ENCODE measurements at places on chromosomes 2 and 18.
A peak's percentile ranks its signal among the peaks of the same experiment; 100 is the strongest.

- no peak for DNase-seq
Observed at GRCh38 chr2:79982445-79982844, 322.1 kb downstream of the LRRTM1 start.

DNA sequence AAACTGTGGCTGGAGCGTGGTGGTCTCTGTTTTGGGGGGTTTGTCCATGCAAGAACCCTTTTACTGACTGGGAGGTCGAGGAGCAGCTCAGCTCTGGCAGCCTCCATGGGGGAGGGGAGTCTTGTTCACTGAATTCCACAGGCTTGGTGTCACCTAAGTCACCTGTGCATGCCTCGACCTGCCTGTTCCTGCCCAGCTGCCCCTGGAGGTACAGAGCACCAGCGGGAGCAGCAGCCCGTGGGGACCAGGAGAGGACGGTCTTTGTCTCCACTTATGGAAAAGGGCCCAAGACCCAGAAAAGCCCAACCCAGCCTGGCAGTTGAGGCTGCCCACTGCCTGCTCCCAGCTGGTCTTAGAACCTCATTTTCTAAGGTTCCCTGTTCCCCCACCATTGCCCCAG lies 168.7 kb upstream of the AGAP1 start:
- no peak for DNase-seq

DNA sequence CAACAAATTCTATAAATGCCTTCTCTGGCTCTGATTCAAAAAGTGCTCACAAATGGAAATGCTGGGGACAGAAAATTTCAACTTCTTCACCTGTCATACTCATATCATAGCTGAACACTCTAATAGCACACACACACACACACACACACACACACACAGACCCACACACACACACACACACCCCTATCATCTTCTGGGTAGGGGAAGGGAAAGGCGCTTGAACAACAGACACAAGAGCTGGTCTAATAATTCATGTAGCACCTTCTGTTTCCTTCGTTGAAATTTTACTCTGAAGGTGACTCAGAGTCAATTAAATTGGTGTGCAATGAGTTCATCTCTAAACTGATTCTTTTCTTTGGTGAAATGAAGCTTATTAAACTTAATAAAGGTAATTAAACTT lies 32.9 kb downstream of the CD28 start:
- DNase-seq: no peak

GRCh38 chr2:199470672-199471442 lies 13.1 kb upstream of the SATB2 start:
- DNase-seq: no peak

GRCh38 chr2:23745726-23746105 lies 181.2 kb downstream of the ATAD2B start:
- no peak for DNase-seq

DNA sequence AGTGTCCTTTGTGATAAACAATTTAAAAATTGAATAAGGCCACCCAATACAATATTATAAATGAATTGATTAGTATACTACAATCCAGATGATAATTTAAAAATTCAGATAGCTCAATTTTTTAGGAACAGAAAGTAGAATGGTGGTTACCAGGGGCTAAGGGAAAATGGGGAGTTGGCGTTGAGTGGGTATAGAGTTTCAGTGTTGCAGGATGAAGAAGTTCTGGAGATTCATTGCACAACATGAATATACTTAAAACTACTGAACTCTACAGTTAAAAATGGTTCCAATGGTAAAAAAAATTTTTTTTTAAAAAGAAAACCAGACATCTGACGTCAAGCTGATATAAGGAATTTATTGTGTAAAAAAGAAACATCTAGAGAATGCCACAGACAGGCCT lies 20.9 kb downstream of the SLC39A6 start:
- no peak for DNase-seq

DNA sequence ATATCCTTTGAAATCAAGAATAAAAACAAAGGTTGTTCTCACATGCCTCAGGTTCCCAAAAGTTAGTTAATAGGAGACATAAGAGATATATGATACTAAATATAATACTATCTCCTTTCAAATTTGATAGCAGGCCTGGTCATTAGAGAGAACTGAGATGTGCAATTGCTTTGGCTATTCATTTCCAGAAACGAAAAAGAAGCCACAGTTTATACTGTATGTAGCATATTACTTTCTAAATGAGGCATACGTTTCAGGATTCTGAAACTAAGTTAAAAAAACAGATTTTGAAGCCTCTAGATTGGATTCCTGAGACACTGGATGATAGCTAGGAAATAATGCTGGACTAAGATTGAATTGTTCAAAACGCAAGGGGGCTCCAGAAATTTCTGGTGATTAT lies 7.1 kb downstream of the PPP1R1C start:
- DNase-seq: no peak

- no peak for DNase-seq
Observed at GRCh38 chr2:119647440-119648169, 31.4 kb upstream of the TMEM177 start.

DNA sequence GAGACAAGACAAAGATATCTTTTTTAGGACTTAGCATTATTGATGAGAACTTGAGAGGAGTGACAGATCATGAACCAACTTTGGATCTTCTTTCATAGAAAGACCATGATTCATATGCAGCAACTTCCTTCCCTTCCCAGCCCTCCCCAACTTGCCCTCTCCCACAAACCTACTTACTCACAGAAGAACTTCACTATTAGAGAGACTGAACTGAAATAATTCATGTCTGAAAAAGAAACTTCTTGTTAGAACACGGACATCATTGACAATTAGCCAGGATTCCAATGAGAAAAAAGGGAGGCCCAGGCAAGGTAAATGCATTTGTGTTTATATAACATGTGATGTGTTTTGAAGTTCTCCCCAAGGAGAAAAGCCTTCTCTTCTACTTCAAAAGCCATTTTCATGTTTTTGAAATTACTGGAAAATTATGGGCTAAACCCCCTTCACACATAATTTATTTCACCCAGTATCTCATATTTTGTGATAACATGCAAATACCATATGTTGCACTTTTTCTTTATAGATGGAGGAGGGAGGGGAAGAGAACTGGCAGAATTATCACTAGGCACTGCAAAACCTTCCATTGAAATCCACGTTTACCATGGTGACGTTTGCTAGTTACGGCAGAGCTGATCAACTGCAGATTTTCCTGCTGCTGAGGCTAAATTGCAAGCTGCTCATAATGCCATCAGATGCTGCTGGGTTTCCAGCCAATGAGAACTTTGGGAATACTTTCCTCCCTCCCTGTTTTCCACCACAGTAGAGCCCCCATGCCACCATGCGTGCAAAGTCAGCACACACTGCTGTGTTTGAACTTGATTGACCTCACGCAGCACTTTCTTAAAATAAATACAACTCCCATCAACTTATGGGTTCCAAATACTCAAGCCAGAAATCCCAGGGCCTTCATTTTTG lies 294.7 kb downstream of the MEIS1 start:
- no peak for DNase-seq

DNA sequence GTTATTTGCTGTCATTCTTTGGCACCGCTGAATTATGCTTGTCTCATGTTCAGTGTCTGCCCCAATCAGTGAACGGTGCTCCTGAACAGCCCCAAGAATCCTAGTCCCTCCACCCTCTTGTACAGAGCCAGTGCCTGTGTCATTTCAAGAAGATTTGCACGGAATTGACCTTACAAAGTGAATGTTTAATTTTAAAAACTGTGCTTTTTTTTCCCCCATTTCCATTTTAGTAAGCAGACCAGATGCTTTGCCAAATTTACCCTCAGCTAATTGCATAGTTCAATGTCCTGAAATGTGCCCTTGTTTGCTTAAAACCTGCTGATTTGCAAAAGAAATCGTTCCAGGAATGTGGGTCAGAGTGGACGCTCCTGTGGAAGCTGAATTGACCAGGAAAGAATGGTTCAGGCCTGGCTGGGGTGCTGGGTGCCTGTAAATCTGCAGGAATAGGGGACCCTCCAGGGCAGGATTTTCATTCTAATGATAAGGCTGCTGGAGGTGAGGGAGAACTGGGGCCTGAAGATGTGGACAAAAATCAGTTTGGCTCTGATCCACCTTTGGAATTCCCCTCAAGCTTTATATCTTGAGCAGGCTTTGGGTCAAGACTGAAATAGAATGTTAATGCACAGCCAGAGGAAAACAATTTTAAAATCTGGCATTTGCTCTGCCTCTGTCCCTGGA lies 20.1 kb downstream of the TMEM17 start:
- no peak for DNase-seq

GRCh38 chr2:207286106-207286505 lies 120.4 kb upstream of the KLF7 start:
- DNase-seq: no peak

DNA sequence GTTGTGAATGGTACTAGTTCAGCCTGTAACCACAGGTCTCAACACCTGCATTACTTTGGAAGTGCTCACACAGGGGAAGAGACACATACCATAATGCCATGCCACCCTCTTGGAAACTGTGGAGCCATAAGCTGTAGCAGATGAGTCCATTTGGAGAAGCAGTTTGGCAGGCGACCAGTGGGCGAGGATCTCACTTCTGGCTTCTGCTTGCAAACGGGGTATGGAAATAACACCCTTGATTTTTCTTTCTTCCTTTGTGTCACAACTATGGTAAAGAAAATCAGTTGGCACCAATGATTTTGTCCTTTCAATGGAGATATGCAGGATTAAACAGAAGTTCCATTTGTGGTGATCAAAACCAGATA lies 28.6 kb downstream of the APOB start:
- DNase-seq: no peak

- DNase-seq: peak; percentile 78
Observed at GRCh38 chr2:195533771-195534642, 123.0 kb upstream of the SLC39A10 start.

DNA sequence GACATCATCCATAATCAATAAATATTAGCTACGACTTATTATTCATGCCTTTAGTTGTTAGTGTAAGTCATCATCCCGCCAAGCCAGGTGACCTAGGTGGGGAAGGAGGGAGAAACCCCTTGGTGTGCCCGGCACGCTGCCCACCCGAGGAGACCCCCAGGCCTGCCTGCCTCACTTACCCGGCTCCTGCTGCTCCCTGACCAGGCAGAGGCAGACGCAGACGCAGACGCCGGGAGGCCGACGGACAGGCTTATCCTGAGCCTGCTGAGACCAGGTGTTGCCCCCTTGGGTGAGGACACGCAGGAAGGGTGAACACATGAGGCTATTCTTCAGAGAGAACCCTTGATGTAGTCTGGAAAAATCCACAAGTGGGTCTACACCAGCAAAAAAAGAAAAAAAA lies 401.8 kb downstream of the GALR1 start:
- no peak for DNase-seq

GRCh38 chr2:241437179-241437578 lies 71.2 kb downstream of the STK25 start:
- no peak for DNase-seq

- no peak for DNase-seq
Observed at GRCh38 chr2:219094171-219094570, 33.5 kb upstream of the IHH start.

DNA sequence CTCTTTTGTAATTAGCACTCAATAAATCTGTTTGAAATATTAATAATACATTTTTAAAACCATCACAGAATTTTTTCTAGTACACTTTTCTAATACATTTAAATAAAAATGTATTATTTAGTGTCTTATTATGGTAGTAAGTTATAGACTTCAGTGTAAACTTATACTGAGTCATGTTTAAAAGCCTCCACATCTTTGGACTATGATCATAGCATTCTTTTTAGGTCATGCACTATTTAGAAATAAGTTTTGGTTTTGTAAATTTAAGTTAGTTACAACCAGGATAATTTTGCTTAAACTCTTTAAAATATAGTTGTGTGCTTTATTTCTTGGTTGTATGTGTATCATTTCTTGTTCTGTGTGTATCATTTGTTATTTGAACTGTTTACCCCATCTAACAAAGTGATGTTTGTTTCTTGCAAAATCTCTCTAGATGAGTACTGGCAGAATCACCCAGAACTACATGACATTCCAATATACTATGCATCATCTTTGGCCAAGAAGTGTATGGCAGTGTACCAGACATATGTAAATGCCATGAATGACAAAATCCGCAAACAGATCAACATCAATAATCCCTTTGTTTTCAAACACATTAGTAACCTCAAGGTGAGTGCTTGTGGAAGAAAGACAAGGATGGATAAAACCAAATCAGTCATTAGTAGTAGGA lies 16.7 kb downstream of the CPSF3 start:
- no peak for DNase-seq

- DNase-seq: no peak
Observed at GRCh38 chr2:172247203-172247602, 144.5 kb upstream of the DLX2 start.

DNA sequence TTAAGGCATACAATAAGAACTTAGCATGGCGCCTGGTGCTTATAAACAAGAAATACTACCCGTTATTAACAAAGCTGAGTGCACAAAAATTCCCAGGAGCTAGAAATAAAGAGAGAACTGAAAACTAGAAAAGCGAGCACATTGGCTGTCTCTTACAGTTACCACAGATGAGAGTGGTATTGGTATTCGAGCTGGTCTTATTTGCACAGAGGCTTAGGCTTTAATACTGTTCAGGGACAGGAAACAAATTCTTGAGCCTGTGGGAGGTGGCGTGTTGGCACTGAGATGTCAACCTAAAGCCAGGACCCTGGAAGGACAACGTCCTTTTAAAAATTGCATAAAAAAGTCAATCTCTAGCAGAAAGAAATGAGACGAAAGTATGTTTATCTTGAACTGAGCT lies 67.3 kb upstream of the IGFBP2 start:
- no peak for DNase-seq

GRCh38 chr18:76195601-76196000 lies 299.4 kb downstream of the ZNF516 start:
- DNase-seq: no peak

DNA sequence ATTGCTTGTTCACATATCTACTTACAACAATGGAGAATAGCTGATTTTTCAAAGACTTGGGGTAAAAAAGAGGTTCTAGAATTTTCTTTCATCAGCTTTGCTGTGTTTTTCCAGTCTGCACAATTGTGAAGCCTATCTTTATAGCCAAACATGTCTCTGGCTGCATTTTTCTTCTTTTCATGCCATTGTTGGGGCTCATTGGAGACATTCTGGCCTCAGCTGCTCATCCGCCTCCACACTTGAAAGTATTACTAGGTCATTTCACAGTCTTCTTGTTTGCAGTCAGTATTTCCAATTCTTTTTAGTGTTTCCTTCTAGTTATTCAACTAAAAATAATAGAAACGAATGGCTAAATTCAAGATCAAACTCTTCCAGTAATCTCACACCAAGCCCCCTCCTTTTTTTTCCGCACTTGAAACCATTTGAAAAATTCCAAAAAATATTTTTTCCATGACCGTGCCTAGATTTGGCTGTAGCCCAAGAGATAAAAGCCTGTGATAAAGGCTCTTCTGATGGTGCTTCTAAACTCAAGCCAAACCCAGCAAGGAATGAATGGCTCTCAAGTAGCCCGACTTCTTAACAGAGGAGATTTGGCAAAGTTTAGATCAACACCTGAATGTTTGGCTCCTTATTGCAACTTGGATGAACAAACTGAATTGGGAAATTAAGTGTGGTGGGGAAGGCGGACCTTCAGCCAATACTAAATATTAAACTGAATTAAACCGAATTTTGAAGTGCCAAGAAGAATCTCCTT lies 103.4 kb downstream of the NRP2 start:
- no peak for DNase-seq

DNA sequence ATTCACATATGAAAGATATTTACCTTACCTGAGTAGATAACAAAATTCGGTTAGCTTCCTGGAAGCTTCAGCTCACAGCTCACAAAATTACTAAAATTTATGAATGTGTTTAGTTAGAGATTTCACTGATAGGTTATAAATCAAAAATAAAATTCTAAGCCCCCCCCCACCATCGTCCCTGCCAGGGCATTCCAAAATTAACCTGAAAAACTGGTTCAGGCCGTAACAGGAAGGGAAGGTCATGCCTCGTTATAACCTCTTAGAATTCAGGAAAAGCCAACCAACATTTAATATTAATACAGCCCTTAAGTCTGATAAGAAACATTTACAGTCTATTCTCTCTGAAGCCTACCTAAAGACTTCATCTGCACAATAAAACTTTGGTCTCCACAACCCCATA lies 48.9 kb downstream of the COX7A2L start:
- no peak for DNase-seq
